HFF-Myc (cell line): ENCODE measurements at places on chromosomes 3 and 15.

- no peak for DNase-seq
Observed at GRCh38 chr15:65426216-65426853, 3.6 kb upstream of the IGDCC4 start.

DNA sequence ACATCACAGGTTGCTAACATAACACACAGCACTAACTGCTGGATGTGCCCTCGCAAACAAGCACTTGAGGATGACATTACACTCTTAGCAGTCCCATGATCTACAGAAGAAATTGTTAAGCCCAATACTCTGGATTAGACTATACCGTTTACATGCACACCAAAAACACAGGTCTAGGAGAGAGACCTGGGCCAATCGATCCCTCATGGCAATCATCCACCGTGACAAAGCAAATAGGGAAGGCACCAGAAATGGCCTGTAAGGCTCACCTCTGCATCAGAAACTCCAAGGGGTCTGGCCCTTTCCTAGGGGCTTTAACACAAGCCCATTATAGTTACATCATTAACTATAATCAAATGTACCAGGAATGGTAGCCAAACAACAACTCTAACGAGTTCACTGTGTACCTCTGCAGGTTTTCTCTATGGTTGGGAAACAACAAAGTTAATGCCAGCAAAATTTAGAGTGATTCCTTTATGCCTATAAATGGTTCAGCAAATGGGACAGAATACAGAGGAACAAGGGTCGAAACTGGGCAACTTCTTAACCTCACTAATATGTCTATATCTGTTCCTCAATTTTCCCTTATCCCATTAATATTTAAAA is 18.5 kb downstream of the TRANK1 start:
- no peak for DNase-seq

GRCh38 chr15:43095708-43096347 is 10.0 kb downstream of the UBR1 start:
- no peak for DNase-seq

GRCh38 chr3:61560517-61561373 is 626 bp upstream of the PTPRG start:
- DNase-seq: peak; percentile 29

GRCh38 chr3:155208183-155208800 is 85.2 kb downstream of the STRIT1 start:
- DNase-seq: no peak
